ENCODE measurements at places on chromosomes 16 and 17. TPM values are rescaled to one million over a fixed set of nuclear protein-coding genes. Genes with fewer than 3 reads are reported as not detected.
A peak's percentile ranks its signal among the peaks of the same experiment; 100 is the strongest.

The DHRS7C gene
- 115 TPM for total RNA-seq

GRCh38 chr17:18017958-18018357 lies 21.0 kb downstream of the ATPAF2 start:
- DNase-seq, result no peak

DNA sequence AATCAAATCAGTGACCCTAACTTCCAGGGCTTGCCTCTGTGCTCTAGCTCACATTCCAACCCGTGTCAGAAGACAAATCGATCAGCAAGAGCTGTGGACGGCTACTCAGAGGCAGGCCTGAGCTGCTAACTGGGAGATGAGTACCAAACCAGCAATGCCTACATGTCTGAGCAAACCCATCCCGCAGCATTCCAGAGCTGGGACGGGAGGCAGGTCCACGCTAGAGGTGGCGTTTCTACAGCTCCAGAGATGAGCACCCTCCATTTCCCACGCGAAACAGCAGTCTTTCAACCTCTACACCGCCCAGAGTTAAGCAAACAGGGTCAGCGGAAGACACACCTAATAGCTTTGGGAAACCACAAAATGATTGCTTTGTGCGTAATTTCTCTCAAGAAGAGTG lies 6.5 kb downstream of the NXN start:
- no peak for DNase-seq

DNA sequence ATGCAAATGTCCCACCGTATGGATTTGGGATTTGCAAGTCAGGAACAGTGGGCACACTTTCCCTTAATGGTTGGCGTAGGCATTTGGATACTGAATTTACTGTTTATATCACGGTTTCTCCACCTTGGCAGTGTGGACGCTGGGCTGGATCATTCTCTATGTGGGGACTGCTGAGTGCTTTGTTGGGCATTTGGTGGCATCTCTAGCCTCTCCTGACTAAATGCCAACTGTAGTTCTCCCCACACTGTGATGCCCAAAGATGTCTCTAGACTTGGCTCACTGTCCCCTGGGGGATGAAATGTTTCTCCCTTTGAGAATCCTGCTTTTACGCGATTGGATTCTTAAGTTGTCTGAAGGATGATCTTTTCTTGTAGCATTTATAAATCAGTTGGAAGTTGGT lies 49.0 kb downstream of the RBFOX1 start:
- no peak for DNase-seq

DNA sequence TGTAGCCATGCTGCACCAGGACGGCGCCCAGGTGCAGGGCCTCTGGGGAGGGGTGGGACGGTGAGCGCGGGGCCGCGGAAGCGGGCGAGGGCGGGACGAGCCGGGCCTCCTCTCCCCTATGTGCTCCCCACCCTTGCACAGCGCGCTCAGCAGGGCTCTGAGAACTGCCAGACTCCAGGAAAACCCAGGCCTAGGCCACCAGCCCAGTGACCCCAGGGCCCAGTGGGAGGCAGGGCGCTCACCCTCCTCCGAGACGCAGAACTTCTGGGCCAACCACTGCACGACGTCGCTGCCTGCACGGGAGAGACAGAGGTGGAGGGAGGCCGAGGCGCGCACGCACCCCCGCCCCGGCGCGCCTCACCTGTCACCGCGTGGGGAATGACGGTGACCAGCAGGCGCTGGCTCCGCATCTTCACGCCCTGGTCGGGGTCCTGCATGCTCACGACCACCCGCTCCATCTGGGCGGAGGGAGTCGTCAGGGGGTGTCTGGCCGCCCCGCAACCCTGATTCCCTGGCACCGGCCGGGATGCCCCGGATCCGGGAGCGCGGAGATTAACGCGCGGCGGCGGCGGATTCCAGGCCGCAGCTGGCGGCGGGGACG lies 603 bp downstream of the RGS11 start:
- DNase-seq, result no peak

GRCh38 chr16:63981639-63982038 lies 1140.2 kb downstream of the CDH11 start:
- DNase-seq, result no peak

GRCh38 chr17:55663400-55663799 lies 59.3 kb downstream of the TMEM100 start:
- no peak for DNase-seq

DNA sequence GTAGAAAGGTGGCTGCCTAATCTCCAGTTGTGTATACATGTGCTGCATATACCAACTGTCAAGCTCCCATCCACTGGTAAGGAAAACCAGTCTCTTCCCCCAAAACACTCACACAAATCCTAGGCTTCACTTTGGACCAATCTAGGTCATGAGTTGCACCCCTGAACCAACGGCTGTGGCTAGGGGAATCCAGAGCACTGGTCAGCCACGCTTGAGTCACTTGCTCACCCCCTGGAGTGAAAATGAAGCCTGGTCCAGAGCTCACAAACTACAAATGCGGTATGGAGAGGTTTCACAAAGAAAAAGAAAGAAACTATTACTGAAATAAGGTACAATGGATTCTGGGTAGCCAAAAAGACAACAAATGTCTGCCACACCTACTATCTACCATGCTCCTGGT lies 66.1 kb upstream of the NLK start:
- DNase-seq, result no peak

GRCh38 chr16:29765167-29766032 lies 12.7 kb upstream of the ZG16 start:
- DNase-seq, result no peak

DNA sequence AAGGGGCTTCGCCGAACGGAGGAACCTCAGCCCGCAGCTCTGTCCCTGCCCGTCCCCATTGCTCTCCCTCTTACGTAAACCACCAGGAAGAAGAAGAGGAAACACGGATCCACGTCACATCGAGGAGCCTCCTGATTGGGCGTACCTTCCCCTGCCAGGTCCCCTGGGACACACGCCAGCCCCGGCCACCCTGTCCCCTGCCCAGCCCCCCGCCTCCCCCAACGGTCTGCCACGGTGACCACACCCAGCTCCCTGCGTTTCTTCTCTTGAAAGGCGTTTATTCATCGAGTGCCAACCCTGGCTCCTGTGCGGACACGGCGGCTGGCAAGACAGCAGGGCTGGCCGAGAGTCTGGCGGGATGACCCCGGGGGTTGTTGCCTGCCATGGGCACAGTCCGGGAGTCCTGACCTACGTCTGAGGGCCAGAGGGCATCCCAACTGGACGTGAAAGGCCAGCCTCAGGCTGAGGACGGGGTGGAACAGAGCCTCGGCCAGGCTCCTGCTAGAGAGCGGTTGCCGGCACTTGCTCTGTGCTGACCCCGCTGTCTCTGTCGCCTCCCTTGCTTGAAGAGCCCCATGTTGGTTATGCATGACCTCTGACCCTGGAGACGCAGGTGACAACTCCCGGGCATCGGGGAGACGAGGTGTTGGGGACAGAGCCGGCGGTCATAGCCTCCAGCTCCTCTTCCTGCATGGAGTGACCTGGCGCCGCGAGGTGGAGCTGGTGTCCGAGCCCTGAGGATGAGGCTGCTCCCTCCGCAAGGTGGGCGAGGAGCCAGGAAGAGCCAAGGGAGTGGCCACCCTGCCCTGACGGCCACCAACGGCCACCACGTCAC lies 40.5 kb upstream of the ACSF3 start:
- peak; percentile 37 for DNase-seq

DNA sequence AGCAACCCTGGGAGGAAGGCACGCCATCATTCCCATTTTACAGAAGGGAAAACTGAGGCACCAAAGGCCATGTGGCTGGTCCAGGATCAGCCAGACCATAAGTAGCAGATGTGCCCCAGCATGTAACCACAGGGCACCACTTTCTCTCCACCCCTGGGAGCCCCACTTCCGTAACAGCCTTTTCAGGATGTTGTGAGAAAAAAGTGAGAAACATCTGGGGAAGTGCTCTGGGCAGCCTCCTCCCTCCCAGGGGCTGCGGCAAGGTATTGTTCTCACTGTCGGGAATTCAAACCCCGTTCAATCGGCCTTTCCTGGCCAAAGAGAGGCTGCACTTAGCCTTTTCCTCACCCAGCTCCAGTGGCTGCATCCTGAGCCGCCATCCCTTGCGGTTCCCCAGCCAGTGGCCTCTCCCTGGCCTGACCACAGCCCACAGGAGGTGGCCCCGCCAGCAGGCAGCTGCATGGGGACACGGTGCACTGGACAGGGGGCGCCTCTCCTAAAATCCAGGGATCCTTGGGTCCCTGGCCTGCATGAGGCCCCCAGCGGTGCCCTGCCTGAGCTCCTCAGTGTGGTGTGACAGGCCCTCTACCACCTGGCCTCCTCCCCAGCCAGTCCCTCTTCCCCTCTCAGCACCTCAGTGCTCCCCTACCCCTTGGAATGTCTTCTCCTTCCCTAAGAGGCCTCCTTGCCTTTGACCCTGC lies 5.7 kb upstream of the CDH5 start:
- peak; percentile 39 for DNase-seq

DNA sequence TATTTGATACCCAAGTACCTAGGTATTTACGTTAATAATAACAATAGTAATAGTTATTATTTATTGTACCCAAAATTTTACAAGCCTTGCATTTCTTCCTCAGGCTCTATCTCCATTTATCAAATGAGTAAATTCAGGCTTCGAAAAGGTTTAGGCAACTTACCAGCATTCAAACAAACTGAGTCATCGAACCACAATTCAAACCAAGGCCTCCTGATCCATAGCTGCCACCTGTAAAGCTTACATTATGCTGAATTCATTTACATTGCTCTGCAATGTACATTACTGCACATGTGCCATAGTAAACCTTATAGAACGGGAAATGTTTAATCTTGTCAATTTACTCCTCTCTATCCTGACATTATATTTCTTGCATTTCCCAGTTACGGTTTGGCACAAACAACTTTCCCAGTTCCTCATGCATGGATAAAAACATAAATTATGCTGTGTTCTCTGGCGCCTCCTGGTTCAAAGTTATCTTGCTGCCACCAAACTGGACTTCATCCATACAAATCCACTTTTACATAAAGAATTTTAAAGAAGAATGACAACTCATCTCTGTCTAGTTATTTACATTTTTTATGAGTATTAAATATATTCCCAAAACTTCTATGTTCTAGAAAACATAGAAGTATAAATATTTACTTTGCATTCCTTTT lies 360.6 kb upstream of the SOX9 start:
- no peak for DNase-seq

DNA sequence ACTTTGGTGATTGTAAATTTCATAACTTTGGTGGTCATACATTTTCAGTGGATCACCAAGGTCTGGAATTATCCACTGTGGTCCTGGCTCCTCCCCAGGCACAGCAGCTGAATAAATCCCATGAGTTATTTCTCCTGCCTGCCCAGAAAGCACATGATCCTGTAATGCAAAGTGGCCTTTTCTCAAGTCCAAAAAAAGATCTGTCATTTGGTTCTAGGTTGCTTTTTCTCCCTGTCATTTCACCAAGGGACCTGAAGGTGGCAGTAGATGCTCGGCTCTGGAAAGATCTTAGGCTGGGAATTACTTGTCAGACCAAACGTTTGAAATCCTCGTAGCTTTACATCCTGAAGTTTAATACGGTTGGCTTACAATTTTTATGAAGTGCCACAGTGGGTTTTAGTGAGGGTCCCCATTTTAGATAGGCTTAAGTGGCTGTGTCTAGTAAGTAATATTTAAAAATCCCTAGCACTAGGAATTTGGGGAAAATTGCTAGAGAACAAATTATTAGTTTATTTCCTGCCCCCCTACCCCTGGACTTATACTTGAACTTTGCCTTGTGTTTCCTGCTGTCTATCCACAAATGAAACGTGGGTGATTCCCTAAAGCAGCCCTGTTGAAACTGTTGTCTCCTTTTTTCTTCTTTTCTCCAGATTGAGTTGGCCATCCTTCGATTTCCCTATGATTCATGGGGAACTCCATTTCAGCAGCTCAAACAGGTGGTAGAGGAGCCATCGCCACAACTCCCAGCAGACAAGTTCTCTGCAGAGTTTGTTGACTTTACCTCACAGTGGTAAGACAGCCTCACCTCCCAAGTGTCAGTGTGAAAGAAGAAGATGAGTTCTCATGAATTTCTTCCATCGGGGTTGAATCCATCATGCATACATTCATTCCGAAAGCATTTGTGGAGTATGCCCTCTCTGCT lies 111.7 kb downstream of the MAP2K6 start:
- peak; percentile 87 for DNase-seq

Data from tongue (tissue), 3 donors.